Activated naive CD4-positive, alpha-beta T cell treated with anti-CD3 and anti-CD28 coated beads for 36 hours (primary cell): ENCODE measurements at places on chromosomes 3 and 15. TPM values are rescaled to one million over a fixed set of nuclear protein-coding genes. Genes with fewer than 3 reads are reported as not detected.

The NANOGP8 gene
- total RNA-seq = not detected

GRCh38 chr15:57619746-57620145, 28.0 kb downstream of the MYZAP start:
- no peaks in the 10 kb centered on the region for H3K27me3 ChIP-seq
- H3K4me1 ChIP-seq = no peaks in the 10 kb centered on the region
- no peak for DNase-seq
- H3K36me3 ChIP-seq = no peaks in the 10 kb centered on the region
- no peak overlapping the region for H3K27ac ChIP-seq

DNA sequence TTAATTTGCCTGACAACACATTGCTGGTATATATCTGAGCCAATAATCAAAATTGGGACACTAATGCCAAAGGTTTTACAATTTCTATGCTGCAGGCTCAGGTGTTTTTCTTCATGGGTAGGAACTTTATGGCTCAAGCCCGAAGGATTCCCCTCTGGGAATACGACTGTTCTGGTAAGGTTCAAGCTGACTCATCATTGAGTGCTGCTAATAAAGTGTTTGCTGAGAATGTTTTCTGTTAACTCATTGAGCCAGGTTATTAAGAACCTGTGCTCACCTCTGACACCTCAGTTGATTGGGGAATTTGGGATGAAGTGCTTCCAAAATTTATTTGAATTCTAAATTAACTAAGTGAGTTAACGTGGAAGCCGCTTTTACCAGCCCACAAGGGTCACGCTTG, 135.8 kb upstream of the CTDSPL start:
- H3K4me1 ChIP-seq = no peaks in the 10 kb centered on the region
- no peaks in the 10 kb centered on the region for H3K36me3 ChIP-seq
- no peak overlapping the region for H3K4me3 ChIP-seq
- DNase-seq = no peak

DNA sequence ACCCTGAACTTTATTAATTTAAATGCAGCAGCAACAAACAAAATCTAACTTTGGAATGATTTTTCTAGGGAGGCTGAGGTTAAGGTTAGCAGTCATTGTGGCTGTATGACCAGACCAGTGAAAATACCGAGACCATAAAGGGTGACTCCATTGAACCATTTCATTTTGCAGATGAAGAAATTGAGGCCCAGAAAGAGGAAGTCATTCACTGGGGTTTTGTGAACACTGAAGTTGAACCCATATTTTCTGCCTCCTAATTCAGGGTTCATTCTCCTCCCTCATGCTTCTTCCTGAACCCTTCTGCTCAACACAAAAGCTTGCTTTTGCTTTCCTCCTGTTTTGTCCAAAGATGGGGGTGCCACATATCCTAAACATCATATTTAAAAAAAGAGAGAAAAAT, 65.8 kb upstream of the PLCL2 start:
- no peak for DNase-seq
- no peaks in the 10 kb centered on the region for H3K27me3 ChIP-seq
- H3K4me3 ChIP-seq = no peak overlapping the region
- H3K27ac ChIP-seq = no peak overlapping the region
- H3K36me3 ChIP-seq = no peaks in the 10 kb centered on the region
- H3K4me1 ChIP-seq = peaks cover 9% of the 10 kb centered on the region

The SEC62 gene
- 60.0 TPM for total RNA-seq

The CHDH gene
- 0.35 TPM for total RNA-seq

The LYZL4 gene
- not detected for total RNA-seq

The VGLL3 gene
- total RNA-seq = not detected

GRCh38 chr3:43212914-43213611, 73.3 kb upstream of the SNRK start:
- DNase-seq = no peak
- H3K4me3 ChIP-seq = no peak overlapping the region
- H3K27me3 ChIP-seq = no peaks in the 10 kb centered on the region
- no peaks in the 10 kb centered on the region for H3K36me3 ChIP-seq
- H3K27ac ChIP-seq = no peak overlapping the region

- peak overlapping the region; percentile 96 for H3K4me3 ChIP-seq
- DNase-seq = peak; percentile 46
- H3K27me3 ChIP-seq = no peaks in the 10 kb centered on the region
- H3K36me3 ChIP-seq = peaks cover 11% of the 10 kb centered on the region
- H3K27ac ChIP-seq = peak overlapping the region; percentile 96
- peaks cover 38% of the 10 kb centered on the region for H3K4me1 ChIP-seq
Observed at GRCh38 chr3:143002083-143002712, 828 bp downstream of the U2SURP start.

GRCh38 chr15:97129674-97130073, 799.2 kb downstream of the NR2F2 start:
- DNase-seq = no peak
- no peaks in the 10 kb centered on the region for H3K36me3 ChIP-seq
- H3K4me1 ChIP-seq = no peaks in the 10 kb centered on the region
- H3K27ac ChIP-seq = no peak overlapping the region

DNA sequence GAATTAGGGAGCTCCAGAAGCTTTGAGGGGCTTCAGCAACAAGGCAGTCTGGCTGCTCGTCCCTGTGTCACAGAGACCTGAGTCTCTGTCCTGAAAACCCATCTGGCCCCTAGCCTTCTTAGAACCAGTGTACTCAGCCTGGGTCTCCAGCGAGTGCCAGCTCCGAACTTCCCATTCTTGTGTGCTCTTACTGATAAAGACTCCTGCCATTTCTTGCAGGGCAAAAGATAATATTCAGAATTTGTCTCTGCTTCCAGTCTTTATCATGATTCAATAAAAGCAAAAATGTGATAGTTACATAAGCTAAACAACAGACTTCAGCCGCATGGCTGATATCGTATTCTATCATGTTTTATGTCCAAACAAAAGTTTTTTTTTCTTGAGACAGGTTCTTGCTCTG, 36.0 kb upstream of the BCL2A1 start:
- H3K27me3 ChIP-seq = no peaks in the 10 kb centered on the region
- no peaks in the 10 kb centered on the region for H3K36me3 ChIP-seq
- H3K4me1 ChIP-seq = no peaks in the 10 kb centered on the region
- no peak overlapping the region for H3K27ac ChIP-seq

DNA sequence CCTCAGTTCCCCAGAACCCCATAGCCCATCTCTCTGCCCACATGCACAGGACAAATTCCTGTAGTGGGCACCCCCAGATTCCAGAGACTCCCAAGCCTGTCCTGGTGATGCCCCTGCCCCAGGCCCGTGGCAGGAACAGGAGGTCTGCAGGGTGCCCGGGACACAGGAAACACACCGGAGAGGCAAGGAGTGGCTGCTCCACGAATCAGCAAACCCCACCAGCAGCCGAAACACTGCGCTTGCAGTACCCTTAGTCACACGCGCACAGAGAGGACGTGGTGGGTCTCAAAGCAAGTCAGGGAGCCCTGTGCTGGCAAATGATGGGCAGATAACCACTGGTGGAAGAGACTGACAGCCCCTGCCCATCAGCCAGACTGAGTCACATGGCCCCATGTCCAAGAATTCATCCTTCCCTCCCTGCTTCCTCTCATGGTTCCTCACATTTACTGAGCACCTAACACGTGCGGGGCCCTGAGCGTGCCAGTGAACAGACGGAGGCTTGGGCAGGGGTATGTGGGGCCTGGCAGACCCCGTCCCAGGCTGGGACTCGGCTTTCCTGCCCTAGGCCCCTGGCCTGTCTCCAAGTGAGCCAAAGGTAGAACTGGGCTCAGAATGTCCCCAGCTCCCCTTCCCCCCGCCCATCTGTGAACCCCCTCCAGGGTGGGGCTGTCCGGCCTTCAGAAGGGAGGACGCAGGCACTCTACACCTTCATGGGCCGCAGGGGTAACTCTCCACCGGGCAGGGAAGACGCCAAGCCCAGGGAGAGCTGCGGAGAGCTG, 130.4 kb upstream of the IQSEC1 start:
- H3K36me3 ChIP-seq = no peaks in the 10 kb centered on the region
- peaks cover 2% of the 10 kb centered on the region for H3K4me1 ChIP-seq
- H3K27me3 ChIP-seq = peaks cover 41% of the 10 kb centered on the region
- H3K4me3 ChIP-seq = no peak overlapping the region

The MNS1 gene
- 0.67 TPM for total RNA-seq

GRCh38 chr3:193620057-193620456, 27.0 kb downstream of the OPA1 start:
- no peak overlapping the region for H3K27ac ChIP-seq
- peaks cover 32% of the 10 kb centered on the region for H3K36me3 ChIP-seq
- peaks cover 12% of the 10 kb centered on the region for H3K4me1 ChIP-seq
- H3K27me3 ChIP-seq = no peaks in the 10 kb centered on the region
- no peak overlapping the region for H3K4me3 ChIP-seq

DNA sequence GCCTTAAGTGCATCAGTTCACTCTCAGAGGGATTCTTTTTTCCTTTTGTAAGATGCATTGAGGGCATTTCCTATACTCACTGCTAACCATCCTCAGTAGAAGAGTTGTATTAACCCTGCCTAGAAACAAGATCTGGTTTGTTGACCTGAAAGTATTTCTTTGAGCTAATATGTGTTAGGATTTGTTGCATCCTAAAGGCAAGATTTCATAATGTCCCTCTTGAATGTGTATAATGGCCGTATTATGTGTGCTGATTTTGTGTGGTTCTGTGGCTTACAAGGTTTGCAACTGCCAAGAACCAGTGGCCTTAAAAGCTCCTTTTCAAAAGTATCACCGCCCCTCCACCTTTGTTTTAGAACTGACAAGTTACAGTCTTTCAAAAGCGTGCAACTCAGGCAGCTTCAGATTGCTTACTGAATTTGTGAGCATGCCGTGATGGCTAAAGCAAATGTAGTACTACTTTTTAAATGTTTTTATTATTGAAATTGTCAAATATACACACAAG, 182.0 kb upstream of the BHLHE40 start:
- DNase-seq = no peak
- no peak overlapping the region for H3K4me3 ChIP-seq
- no peaks in the 10 kb centered on the region for H3K4me1 ChIP-seq
- H3K36me3 ChIP-seq = peaks cover 24% of the 10 kb centered on the region
- H3K27me3 ChIP-seq = no peaks in the 10 kb centered on the region
- no peak overlapping the region for H3K27ac ChIP-seq

DNA sequence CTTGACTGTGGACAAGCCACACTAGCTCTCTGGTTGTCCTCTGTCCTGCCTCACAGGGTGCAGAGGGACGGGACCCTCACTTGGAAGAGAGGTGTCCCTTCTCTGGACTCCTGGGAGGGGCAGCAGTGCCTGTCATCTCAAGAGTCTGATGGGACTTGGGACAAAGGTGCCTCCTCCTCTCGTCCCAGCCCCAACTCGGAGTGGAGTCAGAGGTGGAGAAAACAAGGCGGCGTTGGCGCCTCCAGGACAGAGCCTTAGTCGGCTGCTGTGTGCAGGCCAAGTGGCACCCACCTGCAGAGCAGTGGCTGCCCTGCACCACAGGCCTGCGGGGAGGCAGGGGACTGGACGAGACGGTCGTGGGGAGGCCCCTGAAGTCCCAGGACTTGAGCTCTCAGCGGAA, 9.4 kb upstream of the SEC13 start:
- no peak overlapping the region for H3K4me3 ChIP-seq
- no peak for DNase-seq
- H3K4me1 ChIP-seq = no peaks in the 10 kb centered on the region

The CP gene
- not detected for total RNA-seq

DNA sequence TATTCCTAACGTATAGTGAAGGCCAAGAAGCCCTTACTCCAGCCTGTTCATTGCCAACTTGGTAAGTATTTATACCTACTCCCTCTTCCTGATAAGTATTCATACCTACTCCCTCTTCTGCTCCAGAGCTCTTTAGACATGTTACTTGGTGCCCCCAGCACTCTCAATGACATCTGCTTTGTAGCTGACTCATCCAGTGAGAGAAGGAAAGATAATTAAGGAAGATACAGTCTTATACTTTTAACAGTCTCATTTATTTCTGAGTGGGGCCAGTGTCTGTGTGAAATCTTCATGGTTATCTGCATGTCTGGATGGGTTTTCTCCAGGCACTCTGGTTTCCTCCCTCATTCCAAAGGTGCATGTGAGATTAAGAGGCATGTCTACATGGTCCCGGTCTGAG, 698.7 kb downstream of the FHIT start:
- no peaks in the 10 kb centered on the region for H3K27me3 ChIP-seq
- H3K36me3 ChIP-seq = no peaks in the 10 kb centered on the region
- H3K27ac ChIP-seq = no peak overlapping the region

The LRRIQ4 gene
- total RNA-seq = 0.12 TPM
